ENCODE measurements at places on chromosomes 6 and 20. TPM values are rescaled to one million over a fixed set of nuclear protein-coding genes. Genes with fewer than 3 reads are reported as not detected.

Gene GSTA3
- total RNA-seq: not detected

Gene BCAS1
- not detected for total RNA-seq

Gene ELOVL4
- total RNA-seq: 12.3 TPM

Gene TRIM10
- total RNA-seq: not detected

Gene ARFGEF3
- 6.5 TPM for total RNA-seq

Gene FAM83C
- 0.11 TPM for total RNA-seq

Gene RIPOR3
- total RNA-seq: 0.76 TPM

Gene KHDC1L
- 0.26 TPM for total RNA-seq

Gene MTFR2
- total RNA-seq: 3.1 TPM

Gene CD83
- total RNA-seq: 1.4 TPM

Gene TCP11
- 0.11 TPM for total RNA-seq

Gene PSORS1C1
- total RNA-seq: 3.1 TPM

Gene PM20D2
- total RNA-seq: 3.1 TPM

Gene TRIM15
- total RNA-seq: not detected

Gene MEP1A
- total RNA-seq: not detected

Gene HRH3
- not detected for total RNA-seq

Gene OR2H2
- total RNA-seq: not detected

Gene CLVS2
- total RNA-seq: 0.11 TPM

Gene AVP
- total RNA-seq: not detected

Gene BIRC7
- not detected for total RNA-seq

Gene NEURL2
- total RNA-seq: 2.7 TPM

Gene TFAP2C
- total RNA-seq: under 0.01 TPM

Gene SIRPD
- total RNA-seq: not detected

Gene FOXA2
- total RNA-seq: not detected

Gene LY6G5B
- 4.8 TPM for total RNA-seq

Gene ADAM33
- 2.2 TPM for total RNA-seq

Gene THEMIS
- total RNA-seq: not detected

Gene TINAG
- 0.13 TPM for total RNA-seq

Gene PRSS16
- not detected for total RNA-seq

Gene C6orf118
- not detected for total RNA-seq

Gene TMC2
- total RNA-seq: not detected
